Activated CD4-positive, CD25-positive, alpha-beta regulatory T cell treated with anti-CD3 and anti-CD28 coated beads, Interleukin-2, amount 50 U/mL, for 16 hours (primary cell): ENCODE measurements at places on chromosomes 13 and 19.

- DNase-seq = no peak
These were observed 95.2 kb downstream of the LRCH1 start for GRCh38 chr13:46648166-46648607.

DNA sequence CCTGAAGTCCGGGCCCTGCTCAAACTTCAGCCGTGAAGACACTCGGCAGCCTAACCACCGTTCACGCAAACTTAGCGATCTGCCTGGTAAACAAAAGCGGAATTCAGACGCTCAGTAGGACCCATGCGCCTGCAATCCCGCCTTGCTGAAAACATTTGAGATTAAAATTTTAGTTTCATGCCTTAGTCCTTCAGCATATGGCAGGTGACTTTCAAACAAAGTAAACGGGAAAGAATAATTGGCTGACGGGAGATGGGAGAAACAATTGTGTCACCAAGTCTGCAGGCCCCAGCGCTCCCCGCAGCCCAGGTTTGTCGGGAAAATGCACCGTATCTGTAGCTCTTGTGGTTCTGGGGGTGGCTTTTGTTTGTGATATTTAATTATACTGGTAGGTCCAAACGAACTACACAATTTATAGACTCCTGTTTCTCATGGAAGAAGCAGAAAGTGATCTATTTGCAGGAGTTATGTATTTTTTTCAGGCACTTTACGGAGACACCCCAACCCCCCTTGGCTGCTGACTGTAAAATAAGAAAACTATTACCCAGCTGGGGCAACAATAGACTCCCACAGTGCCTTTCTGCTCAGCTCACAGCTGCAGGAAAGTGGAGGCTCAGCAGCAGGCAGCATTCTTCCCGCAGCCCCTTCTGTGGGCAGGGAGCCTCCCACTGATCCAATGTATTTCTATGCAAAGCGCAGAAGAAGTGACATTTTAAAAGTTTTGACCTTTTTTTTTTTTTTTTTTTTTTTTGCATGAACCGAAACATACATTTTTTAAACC lies 94.8 kb downstream of the SOX1 start:
- DNase-seq = no peak

DNA sequence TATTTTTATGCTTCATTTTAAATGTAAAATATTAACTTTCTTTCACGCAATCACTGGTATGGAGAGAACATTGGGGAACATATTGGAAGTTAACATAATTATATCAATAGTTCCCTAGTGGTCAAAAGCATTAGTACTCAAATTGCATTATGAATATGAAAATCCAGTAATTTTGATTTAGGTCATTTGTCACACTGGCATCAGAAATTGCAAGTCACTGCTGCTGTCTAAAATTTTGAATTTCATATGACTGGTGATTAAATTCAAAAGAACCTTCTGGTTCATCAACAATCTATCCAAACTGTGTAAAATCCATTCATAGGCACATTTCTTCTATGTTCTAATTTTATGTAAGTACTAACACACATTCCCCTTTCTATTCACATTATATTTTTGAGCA lies 2235.7 kb upstream of the PCDH20 start:
- no peak for DNase-seq

DNA sequence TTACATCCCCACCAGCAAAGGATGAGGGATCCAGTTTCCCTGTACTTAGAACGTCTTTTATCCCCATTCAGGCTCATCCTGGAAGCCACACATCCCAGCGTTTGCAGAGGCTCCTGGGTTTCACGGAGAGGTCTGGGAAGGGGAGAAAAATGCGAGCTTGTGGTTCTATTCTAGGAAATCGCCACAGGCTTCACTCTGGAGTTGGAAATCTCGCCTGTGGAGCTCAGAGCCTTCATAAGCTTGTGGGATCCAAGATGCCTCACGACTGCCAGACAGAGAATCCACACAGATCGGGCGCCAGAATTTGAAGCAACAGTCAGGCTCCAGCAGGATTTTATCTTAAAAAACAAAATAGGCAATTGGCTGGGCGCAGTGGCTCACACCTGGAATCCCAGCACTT lies 157.9 kb downstream of the PTPRS start:
- DNase-seq = no peak

DNA sequence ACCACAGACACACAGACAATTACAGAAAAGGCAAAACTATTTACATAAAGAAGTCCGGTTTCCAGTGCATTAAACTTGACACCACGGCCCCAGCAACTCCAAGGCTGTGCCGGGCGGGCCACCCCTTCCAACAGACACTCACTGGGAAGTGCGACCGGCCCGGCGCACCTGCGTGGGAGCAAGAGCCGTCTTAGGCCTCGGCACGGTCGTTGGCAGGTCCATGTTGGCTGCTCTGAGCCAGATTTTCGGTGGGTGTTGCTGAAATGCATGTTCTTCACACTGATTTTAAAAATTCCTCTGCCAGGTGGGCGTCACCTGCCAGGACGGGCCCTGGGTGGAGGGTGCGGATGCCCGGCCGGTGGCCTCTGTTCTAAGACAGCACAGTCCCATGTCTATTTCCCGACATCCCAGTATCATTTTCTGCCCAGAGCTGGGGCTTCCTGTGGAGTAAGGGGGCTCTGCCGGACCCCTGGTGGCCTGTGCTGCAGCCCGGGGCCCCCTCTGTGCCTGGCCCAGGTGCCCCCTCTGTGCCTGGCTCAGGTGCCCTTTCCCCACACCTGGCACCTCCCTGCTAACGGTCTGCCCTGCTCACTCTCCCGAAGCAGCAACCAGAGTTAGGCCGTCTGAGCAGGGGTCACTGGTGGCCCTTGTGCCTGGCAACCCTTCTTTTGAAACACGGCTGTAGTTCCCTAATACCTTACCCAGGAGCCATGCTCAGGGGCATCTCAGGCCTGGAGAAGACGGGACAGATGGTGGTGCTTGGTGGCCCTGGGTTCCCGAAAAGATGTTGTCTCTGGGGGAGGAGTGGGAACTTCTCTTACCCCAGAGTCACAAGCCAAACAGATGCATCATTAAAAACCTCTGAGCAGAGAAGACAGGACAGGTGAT lies 9.2 kb downstream of the TMEM255B start:
- DNase-seq = no peak

GRCh38 chr13:96994017-96994857 lies at the start of gene OXGR1:
Gene OXGR1 (minus strand): TSS chr13:96994476. CDS start chr13:96987759, 6,717 bp downstream.
- DNase-seq = no peak

DNA sequence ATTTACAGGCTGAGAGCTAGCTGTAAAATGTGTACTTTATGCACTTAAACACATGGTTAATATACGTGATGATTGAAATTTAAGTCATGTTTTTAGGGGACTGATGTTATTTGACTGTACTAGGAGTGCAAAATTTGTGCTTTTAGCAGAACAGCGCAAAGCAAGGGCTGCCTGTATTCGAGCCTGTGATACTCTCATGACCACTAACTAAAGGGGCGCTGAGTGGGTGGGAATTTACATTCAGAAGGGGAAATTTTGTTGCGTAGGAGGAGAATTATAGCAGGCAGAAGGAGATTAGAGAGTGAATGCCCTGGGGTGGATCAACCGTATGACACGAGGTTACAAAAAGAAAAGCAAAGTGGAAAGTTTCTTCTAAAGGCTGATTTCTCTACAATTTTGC lies 271.8 kb upstream of the HTR2A start:
- no peak for DNase-seq

- no peak for DNase-seq
These were observed 8.6 kb downstream of the ABCC4 start for GRCh38 chr13:95292622-95293021.

DNA sequence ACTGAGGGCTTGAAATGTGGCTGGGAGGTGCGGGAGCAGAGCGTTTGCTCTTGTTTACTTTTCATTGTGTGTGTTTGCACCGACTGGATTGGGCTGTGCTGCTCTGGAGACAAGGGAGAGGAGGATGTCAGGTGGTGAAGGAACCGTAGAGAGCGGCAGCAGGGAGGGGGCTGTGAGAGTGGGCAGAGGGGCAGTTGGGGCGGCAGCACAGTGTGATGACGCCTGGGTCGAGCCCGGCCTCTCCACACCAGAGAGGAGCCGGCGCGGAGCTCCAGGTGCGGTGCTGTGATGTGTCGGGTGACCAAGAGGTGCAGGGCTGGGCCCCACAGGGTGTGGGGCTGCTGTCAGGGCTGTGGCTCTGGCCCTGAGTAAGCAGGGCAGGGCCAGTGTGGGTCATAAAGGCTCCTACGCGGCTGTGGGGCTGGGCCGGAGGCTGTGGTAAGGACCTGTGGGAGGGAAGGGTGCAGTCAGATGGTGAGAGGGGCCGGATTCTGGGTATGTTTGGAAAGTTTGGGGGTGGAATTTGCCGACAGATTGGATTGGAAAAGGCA lies 10.5 kb downstream of the NAXD start:
- no peak for DNase-seq

- no peak for DNase-seq
These were observed 29.0 kb downstream of the TNFSF11 start for GRCh38 chr13:42602906-42603305.

- no peak for DNase-seq
These were observed 15.8 kb downstream of the GATAD2A start for GRCh38 chr19:19421299-19421696.

GRCh38 chr13:111115061-111115964 lies at the start of gene ARHGEF7:
Gene ARHGEF7 (plus strand): TSS chr13:111115310. CDS start chr13:111115527, 217 bp downstream.
- no peak for DNase-seq

GRCh38 chr13:83450591-83450990 lies 431.7 kb downstream of the SLITRK1 start:
- no peak for DNase-seq

DNA sequence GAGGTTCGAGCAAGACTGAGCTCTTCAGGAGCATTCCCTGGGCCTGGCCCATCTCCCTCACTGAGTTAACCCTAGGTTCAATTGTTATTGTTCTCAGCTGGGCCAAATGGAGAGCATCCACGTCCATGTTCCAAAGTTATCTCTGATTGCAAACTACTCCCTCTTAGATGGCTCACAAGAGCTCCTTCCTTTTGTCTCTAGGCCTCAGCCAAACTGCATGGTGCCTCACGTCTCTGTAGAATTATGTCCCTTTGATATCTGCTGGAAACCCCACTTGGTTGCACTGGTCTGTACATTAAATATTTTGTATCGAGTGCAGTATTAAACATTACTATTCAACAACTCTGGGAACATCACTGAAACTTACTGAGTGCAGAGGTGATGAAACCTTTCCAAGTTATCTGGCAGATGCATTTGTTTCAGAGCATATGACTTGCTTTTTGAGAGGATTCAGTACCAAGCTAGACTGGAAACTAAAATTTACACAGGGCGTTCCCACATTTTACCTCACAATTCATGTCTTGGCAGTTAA lies 38.1 kb downstream of the DOCK9 start:
- DNase-seq = no peak

DNA sequence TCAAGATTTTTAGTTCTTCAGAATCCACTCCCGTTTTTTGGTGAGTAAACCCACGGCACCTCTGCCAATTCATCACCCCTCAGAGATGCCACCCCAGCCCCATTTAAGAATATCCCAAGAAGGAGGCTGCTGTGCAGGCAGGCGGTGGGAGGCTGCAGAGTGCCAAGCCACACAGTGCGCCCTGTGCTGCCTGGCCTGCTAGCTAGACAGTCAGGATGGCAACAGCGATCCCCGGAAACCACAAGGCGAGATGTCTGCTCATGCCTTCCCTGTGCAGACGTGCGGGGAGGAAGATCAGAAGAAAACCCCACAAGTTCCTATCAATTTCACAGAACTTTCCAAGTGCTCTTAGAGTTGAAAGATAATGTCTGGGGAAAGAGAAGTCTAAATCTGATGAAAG lies 64.8 kb upstream of the GPR183 start:
- DNase-seq = no peak

DNA sequence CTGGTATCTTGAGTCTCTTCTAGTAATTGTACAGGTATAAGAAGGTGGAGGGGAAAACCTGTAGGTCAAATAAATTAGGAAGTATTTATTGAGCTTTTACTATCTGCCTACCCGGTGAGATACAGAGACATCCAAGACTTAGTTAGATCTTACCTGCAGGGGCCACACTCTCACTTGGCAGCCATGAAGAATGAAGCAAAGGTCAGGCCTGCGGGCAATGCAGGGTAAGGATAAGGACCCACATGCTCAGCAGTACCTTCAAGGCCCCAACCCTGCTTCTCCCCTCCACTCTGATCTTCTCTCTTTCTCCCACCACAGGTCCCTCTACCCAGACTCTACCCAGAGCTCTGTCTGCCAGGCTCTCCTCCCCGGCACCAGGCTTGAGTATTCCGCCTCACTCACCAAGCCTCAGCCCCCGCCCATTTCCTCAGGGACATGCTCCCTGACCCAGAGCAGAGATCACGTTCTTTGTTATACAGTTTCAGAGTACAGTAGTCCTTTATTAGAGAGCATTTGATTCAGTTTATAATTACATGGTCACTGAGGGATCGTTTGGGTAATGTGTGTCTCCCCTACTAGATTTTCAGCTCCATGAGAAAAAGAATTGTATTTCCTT lies 18.9 kb upstream of the CLDN10 start:
- DNase-seq = no peak

DNA sequence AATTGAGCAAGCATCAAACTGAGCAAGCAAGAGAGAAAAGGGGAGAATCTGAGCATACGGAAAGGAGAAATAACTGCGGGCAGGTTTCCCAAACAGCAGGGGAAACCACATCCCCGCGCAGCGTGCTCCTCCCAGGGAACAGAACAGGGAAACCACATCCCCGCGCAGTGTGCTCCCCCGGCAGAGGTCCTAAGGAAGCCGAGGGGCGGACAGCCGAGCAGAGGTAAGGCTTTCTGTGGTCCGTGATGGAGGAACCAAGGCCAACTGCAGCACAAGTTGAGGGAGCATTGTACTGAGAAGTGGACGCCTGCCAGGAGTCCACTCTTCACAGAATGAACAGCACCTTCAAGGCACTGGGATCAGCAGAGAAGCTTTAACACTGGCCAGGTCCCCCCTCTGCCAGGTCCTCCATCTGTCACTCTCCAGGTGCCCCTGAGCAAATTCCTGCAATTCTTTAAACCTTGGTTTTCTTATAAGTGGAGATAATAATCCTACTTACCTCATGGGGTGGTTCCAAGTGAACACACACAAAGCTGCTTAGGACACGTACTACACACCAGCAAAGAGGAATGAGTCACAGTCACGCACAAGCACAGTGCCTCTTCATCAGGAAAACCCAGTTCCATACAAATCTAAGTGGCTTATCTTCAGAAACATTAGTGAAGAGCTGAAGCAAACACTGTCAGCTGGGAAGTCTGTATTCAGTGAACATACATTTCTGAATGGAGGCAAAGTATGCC lies 23.0 kb upstream of the LAMP1 start:
- DNase-seq = no peak
